ENCODE measurements at places on chromosomes 13 and 19.

DNA sequence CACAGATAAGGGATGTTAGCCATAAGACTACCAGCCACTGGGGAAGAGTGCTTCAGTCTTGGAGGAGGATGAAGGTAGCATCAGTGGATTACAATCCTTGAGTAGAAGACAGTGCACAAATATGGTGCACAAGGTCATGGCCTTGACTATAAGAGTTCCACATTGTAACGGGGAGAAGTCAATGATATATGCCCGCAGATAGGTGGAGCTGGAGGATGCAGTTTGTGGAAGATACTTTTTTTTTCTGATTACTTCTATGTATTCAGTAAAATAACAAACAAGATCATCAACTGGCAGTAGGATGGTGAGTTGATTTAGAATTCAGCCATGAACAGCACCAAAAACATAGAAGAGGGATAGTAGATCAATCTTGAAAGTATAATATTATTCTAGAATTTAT is 926.8 kb upstream of the MIR17HG start:
- DNase-seq = no peak

DNA sequence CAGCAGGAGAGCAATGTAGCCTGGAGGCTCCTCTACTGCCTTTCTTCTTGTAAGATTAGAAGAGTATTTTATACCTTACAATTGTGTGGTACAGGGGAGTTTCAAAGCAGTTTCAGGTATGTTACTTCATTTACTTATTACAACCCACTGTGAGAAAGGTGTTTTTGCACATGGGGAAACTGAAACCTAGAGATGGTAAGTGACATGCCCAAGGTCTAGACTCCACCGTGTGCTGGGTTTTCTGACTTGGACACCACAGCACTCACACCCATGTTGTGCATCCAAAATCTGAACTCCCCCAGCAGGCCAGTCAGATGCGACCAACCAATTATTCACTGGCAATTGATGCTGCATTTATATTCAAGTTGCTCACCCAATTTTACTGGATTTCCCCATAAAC is 22.8 kb downstream of the ERICH6B start:
- no peak for DNase-seq

DNA sequence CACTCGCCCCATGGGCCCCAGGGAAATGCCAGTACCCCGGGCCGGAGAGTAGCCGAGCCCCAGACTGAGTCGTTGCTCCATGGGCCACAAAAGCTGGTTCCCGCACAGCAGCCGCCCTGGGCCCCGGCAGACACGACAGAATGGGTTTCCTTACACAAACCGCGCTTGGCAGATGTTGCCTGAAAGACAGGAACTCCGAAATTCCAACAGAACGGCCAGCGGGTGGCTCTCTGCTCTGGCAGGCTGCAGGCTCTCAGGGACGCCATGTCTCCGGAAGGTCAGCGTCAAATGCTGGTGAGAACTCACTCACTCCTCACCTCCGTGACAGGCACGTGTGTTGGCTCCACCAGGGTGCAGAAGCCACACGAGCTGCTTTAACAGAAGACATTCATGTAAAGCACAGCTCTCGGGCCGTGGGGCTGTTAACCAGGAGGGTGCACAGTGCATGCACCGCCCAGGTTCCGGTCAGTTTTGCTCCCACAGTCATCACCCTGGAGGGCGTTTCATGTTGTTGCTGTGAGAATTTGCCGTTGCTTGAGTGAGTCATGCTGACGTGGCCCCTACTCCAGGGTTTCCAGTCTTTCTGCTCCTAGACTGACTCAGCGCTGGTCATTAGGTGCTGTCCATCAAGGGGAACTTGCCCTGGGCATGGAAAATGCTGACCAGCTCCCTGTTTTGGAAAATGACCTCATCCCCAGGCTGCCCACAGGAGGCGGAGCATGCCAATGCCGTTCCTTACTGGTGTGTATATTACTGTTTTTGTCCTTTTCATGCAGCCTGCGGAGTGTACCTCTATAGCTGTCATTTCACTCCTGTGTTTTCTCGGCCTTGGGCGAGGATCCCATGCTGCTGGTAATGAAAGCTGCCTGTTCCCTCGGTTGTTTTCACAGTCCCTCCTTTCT is 44.8 kb downstream of the ANKRD10 start:
- peak; percentile 100 for DNase-seq

- no peak for DNase-seq
Measured at GRCh38 chr13:97567510-97568243, 133.7 kb downstream of the RAP2A start.

- DNase-seq = no peak
Measured at GRCh38 chr13:114130131-114130836, 2.1 kb downstream of the RASA3 start.

GRCh38 chr19:49666120-49666444 is 349 bp downstream of the BCL2L12 start:
- no peak for DNase-seq

DNA sequence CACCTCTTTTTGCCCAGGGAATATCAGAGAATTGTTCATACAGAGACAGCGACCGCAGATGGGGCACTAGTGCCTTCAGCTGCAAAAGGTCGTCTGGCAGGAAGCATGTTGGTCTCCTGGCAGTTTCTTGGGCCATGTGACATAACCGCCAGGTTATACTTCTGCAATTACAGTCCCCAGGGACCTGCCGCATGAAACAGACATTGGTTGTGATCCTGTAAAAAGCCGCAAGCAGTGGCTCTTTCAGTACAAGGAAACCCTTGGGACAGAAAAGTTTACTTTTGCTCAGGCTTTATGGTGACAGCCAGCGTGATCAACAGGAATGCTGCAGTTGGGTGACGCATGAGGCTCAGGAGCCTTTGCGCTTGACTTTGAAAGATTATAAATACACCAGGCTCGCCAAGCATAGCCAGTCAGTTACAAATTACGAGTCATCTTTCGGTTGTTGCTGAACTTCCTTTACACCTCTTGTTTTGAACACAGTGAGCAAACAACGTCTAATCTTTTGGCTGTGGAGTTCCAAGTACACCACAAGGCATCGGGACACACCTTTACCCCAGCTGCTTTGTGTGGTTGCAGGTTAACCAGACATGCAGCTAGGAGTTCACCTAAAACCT is 50.5 kb upstream of the UBE2L5 start:
- DNase-seq = peak; percentile 36

DNA sequence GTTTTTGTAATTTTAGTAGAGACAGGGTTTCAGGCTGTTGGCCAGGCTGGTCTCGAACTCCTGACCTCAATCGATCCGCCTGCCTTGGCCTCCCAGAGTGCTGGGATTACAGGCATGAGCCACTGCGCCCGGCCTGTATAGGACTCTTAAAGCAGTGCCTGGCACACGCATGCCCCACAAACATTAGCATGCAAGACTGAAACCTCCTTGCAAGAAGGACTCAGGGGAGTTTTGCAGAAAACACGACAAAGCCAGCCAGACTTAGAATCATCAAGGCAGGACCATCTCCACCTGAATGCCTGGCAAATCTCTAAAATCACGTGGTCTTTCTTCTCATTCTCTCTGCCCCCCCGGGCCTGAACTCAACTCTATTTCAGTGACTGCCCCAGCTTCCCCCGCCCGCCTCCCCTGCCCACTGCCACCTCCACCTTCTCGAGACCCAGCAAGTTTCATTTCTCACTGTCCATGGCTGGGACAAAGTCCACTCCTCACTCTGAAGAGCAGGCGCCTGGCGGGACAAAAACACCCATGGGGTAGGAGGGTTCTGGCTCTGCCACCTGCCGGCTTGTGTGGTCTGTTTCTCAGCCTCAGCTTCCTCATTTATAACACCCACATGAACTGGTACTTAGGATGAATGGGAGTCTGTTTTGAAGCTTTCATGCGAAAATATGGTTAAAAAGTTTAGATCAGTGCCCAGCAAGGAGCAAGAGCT is 2.4 kb downstream of the TICAM1 start:
- DNase-seq = no peak

GRCh38 chr19:39342647-39343305 is 555 bp downstream of the SAMD4B start:
- no peak for DNase-seq

GRCh38 chr19:11479090-11479897 is 1.6 kb downstream of the ELAVL3 start:
- no peak for DNase-seq

DNA sequence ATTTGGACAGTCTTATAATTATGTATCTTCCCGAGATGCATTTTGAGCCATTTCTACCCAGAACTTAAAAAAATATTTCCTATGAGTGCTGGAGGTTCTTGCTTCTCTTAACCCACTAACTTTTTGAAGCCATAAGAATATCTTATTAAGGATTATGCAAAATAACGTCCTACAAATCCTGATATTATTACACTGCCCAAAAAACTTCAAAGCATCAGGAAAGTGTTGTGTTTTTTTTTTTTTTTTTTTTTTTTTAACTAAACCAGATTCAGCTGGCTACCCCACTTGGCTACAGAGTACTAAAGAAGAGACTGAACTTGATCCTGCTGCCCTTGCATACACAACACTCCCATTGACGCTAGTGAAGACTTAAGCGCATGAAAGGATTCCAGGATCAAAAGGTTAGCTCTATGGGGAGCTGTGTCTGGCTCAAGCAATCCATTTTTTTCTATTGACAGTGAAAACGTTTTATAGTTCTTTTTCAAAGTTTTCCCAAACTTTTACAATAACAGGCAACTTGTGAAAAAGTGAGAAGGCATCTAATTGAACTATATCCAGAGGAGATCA is 141.4 kb downstream of the KCNRG start:
- DNase-seq = peak; percentile 42

GRCh38 chr19:39157275-39157996 is 31.9 kb downstream of the PAK4 start:
- no peak for DNase-seq

DNA sequence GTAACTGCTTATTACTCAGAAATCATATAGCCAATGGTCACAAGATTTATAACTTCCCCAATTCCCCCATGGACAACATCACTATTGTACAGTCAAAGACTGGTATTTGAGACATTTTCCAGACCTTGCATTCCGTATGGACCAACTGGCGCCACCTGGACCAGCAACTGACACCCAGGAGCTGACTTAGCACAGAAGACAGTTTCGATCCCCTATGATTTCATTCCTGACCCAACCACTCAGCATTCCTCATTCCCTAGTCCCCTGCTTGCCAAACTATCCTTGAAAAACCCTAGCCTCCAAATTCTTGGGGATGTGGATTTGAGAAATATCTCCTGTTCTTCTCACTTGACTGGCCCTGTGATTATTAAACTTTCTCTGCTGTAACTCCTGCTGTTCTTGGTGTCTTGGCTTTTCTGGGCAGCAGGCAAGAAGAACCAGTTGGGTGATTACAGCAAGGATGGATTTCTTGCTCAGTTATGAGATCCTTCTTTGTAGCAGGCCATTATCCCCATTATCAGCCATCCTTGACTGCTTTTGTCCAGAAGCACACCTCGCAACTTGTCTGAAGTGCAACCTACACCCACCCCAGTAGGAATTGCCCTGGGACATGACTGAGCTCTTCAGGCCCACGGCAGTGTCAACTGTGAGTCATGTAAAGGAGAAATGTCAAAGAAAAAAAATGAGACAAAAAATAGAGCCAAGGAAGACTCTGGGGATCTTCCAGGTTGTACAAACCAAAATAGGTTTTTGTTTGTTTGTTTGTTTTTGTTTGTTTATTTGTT is 13.7 kb upstream of the MAP3K10 start:
- no peak for DNase-seq

GRCh38 chr13:110127986-110128511 is 178.9 kb downstream of the COL4A1 start:
- peak; percentile 61 for DNase-seq

GRCh38 chr19:53102756-53103233 is 427 bp downstream of the ZNF160 start:
- peak; percentile 32 for DNase-seq

DNA sequence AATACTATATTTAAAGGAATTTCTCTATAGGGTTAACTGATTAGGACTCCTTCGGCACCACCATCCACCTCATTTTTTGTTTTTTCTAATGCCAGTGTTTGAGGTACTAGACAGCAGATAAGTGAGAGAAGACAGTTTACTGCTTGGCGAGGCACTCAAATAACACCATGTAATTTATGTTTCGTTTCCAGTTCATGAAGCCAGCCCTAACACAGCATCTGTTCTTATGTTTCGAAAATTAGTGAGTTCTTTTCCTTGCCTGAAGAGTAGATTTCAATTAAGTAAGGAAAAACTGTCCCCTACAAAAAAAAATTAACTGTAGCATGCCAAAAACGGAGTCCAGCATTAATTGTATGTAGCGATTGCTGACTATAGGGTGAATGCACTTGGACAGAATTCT is 409.1 kb downstream of the TBC1D4 start:
- no peak for DNase-seq

DNA sequence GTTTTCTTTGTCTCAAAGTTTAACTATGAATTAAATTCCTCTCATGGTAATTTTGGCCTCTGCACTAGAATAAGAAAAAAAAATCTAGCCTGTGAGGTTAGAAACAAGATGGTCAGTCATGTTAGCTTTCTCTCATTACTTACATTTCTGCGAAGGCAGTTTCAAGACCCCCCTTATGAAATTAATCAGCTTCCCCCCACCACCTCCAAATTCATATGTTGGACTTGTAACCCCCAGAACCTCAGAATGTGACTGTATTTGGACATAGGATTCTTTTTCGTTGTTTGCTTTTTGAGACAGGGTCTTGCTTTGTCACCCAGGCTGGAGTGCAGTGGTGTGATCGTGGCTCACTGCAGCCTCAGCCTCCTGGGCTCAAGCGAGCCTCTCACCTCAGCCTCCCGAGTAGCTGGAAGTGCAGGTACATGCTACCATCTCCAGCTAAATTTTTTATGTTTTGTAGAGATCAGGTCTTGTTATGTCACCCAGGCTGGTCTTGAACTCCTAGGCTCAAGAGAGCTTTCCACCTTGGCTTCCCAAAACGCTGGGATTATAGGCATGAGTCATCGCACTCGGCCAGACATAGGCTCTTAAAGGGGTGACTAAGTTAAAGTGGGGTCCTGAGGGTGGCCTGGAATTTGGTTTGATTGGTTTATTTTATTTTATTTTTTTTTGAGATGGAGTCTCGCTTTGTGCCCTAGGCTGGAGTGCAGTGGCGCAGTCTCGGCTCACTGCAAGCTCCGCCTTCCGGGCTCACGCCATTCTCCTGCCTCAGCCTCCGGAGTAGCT is 1.4 kb downstream of the PLA2G4C start:
- no peak for DNase-seq

DNA sequence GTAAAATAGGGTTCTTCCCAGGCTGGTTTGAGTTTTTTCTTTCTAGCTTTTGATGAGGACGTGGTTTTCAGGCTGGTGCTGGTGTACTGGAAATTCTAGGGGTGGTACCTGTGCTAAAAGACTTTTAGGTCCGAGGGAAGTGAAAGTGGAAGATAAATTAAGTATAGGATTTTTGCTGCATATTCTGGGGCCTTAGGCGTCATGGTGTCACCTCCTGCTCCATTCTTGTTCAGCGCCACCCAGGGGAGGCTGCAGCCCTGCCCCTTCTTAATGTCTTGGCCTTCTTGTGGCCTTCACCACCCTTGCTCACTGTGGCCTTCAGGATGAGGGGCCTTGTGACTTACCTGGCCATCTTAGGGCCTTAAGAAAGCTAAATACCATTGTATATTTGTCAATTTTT is 12.4 kb downstream of the ZNF552 start:
- no peak for DNase-seq

- DNase-seq = peak; percentile 90
Measured at GRCh38 chr13:112711528-112712265, 21.9 kb downstream of the ATP11A start.

- no peak for DNase-seq
Measured at GRCh38 chr13:78497702-78498355, 105.5 kb downstream of the POU4F1 start.

All from astrocyte of the spinal cord (primary cell).